Activated T-cell treated with anti-CD3 and anti-CD28 coated beads for 1 hour (primary cell): ENCODE measurements at places on chromosomes 7 and 10.

GRCh38 chr10:3261921-3262320 lies 89.3 kb upstream of the PITRM1 start:
- no peak for DNase-seq

- no peak for DNase-seq
Observed at GRCh38 chr7:154960063-154960790, 42.7 kb downstream of the PAXIP1 start.

- DNase-seq = no peak
Observed at GRCh38 chr10:75208181-75208580, 2.4 kb upstream of the VDAC2 start.

DNA sequence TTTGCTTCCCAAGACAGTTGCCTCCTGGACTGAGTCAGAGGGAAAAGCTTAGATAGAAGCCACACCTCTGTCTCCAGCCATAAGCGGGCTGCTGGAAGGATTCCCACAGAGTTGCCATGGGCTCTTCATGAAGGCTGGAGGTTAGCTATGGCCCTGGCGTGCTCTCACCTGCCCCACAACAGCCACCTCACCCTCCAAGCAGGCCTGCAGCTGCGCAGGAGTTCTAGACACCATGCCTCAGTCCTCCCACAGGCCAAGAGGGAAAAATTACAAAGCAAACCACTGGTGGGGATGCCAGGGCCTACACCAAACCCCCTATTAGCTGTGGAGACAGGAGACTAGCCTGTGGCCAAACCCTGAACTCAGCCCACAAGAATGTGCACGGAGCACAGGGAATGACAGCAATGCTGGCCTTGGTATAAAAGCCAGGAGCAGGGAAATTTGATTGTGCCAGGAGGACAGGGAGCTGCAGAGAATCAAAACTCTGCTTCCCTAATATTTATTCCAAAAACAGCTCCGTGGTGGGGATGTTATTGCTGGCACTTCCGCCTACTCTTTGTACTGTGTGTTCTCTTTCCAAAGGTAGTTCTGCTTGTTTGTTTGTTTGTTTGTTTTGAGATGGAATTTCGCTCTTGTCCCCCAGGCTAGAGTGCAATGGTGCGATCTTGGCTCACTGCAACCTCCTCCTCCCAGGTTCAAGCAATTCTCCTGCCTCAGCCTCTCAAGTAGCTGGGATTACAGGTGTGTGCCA lies 60.3 kb upstream of the STK17A start:
- DNase-seq = no peak

GRCh38 chr10:68301790-68302502 lies 29.9 kb upstream of the HNRNPH3 start:
- DNase-seq = no peak

DNA sequence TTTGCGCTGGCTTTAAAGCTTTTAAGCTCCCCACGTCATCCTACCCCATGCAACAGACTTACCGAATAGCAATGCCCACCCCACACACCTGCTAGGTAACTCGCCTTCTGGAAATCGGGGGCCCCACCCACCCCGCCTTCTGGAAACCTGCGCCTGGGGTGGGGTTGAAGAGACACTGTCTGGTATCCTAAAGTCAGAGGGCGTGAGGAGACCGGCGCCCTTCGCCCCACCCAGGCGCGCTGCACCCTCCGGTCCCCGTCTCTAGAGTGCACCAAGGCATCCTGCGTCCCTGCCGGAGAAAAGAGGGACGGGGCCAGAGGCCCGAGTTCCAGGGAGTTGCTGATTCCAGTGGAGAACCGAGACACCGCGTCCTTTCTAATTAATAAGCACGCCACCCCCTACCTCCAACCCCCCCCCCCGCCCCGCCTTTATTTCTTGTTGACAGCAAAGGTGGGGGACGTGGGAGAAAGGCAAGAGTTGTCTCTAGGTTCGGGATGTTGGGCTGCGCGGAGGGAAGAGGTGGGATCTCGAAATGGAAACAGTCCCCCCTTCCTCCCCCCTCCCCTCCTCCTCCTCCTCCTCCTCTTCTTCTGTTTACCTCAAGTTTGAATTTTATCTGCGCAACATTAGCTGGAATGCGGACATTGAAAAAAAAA lies 220.9 kb upstream of the MKLN1 start:
- peak; percentile 30 for DNase-seq

GRCh38 chr10:116699049-116699448 lies 43.3 kb downstream of the HSPA12A start:
- DNase-seq = no peak

DNA sequence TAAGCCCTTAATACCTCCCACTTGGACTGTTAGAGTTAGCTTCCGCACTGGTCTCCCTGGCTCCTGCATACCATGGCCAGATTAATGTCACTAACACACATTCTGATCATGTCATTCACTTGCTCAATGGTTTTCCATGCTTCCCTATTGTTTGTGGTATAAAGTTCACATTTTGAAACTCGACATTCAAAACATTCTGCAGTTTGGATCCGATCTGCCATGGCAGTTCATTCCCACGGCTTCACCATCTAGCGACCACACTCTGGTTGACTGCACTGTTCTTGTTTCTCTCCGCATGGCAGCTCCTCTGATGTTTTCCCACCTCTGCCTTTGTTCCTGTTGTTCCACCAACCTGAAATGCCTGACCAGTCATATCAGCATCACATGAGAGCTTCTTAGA lies 87.4 kb upstream of the WAC start:
- no peak for DNase-seq

- DNase-seq = no peak
Observed at GRCh38 chr7:15352421-15353206, 209.2 kb downstream of the AGMO start.

DNA sequence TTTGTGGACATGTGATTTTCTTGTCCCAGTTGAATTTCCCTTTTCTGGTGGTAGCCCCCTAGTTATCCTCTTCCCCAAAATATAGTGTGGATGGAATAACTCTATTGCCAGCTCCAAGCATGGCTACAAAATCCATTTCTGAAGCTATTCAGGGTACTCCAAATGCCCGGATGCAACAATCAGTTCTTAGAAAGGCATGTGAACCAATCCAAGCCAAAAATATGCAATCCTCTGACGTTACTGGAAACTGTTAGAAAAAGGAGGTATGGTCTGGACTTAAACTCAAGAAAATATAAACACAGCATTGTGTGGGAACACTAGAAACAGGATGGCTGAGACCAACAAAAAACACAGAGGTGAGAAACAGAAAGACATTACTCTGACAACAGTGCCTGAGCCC lies 347.0 kb downstream of the GPAM start:
- DNase-seq = no peak

GRCh38 chr7:40221836-40222235 lies 87.0 kb downstream of the SUGCT start:
- no peak for DNase-seq

GRCh38 chr7:140159497-140159896 lies 17.3 kb downstream of the KDM7A start:
- DNase-seq = no peak

- DNase-seq = no peak
Observed at GRCh38 chr7:120480472-120480871, 207.5 kb downstream of the KCND2 start.

DNA sequence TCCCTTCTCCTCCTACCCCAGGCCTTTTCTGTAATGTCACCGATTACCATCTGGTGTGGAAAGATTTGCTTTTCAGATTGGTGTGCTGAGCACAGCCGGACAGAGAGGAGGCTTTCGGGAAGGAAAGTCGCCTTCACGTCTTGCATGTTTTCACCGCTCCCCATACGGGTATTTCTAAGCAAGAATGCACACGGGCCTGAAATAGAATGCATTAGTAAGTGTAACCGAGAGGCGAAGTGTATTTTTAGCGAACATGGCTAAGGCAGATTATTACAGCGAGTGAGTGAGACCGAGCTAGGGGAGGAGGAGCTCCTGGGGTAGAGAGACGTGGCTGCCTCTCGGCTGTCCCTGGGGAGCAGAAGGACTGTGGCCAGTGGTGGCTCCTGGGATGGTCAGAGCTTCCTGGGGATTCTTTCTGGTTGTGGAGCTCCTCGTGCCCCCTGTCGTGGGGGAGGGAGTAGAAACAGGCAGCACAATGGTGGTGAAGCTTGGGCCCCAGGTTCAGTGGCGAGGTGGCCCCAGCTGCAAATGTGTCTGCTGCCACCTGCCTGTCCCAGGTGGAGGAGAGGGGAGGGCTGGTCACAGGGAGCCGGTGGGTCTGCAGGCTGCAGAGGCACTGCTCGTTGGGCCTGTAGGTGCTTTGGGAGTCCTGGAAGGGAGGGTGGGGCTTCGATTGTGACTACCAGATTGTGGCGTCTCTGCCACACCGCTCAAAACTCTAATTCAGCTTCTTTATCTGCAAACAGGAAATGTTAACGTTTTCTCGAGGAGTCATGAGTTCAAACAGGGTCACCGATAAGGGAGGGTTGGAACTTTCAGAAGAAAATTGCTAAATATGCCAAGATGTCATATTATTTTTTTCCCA lies 135.8 kb downstream of the CAMK1D start:
- peak; percentile 19 for DNase-seq

GRCh38 chr7:136857573-136857972 lies 10.9 kb upstream of the CHRM2 start:
- DNase-seq = no peak

DNA sequence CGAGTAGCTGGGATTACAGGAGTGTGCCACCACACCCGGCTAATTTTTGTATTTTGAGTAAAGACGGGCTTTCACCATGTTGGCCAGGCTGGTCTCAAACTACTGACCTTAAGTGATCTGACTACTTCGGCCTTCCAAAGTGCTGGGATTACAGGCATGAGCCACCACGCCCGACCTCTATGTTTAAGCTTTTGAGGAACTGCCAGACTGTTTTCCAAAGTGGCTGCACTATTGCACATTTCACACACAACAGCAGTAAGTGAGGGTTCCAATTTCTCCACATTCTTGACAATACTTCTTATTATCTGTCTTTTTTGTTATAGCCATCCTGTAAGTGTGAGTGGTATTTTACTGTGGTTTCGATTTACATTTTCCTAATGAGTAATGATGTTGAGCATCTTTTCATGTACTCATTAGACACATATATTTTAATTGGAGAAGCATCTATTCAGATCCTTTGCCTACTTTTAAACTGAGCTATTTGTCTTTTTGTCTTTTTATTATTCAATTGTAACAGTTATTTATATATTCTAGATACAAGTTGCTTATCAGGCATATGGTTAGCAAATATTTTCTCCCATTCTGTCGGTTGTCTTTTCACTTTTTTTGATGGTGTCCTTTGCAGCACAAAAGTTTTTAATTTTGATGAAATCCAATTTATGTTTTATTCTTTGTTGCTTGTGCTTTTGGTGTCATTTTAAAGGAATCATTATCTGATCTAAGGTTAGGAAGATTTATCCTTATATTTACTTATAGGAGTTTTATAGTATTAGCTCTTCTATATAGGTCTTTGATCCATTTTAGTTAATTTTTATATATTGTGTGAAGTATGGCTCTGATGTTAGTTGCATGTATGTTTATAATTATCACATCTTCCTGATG lies 12.8 kb upstream of the IRF5 start:
- DNase-seq = no peak

DNA sequence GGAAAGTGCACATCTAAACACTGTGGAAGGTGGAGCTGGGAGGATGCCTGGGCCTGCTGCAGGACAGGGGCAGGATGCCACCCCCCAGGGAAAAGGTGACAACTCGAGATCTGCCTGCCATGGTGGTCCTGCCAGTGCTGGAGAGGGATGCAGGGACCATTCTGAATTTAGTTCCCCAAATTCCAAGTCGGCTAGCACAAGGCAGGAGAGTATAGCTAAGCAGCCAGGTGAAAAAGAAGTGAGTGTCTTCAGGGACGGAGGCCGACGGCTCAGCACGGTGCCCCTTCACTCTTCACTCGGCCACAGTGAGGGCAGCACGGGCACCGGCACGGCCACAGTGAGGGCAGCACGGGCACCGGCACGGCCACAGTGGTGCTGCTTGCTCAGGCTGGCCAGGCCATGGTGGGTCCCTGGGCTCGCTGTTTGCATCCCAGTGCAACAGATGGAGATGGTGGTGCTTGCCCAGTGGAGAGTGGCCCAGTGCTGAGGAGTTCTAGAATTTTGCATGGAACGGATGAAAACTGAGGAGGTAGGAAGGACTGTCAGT lies 161.3 kb upstream of the SHH start:
- DNase-seq = no peak

DNA sequence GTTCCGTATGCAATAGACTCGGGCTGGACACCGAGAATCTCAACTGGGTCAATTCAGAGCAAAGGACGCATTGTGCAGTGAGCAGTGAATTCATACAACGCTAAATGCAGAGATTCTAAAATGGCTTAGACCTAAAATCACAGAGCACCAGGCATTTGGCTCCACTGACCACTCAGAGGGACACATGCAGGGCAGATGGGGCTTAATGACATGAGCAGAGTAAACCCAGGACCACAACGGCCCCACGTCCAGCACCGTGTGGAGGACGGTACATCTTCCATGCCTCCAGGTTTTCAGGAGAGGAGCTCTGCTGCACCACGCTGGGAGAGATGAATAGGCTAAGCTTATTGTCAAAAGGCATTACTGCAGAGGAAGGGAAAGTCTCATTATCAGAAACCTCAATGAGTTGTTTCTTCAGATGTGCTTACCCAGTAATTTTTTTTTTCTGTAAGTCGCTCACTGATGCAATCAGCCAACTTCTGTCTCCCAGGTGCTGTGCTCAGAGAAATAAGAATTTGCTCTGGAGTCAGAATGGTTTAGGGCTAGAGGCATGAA lies 555.0 kb downstream of the PTPRN2 start:
- DNase-seq = no peak

DNA sequence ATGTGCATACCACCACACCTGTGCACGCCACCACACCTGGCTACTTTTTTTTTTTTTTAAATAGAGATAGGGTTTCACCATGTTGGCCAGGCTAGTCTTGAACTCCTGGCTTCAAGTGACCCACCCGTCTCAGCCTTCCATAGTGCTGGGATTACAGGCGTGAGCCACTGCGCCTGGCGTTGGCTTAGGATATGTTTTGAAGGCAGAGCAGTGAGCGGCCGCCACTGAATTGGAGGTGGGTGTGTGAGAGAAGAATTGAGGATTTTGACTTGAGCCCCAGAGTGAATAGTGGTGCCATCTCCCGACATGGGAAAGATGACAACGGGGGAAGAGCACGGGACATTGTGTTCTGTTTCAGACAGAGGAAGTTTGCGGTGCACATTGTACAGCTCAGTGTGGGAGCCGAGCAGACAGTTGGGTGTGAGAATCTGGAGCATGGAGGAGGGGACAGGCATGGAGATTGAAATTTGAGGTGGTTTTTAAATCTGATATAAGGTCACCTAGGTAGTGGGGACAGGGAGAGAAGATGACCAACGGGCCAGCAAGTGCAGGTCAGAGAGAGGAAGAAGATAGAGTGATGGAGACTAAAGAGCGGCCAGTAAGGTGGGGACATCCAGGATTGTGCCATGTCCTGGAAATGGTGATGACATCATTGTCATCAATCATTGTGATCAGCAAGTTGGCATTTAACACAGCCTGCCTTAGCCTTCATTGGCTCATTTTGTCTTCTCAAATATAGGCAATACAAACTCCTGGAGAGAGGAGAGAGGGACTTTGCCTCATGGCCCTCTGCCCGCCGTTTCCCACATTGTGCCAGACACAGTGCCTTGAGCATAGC lies 35.8 kb downstream of the VWA2 start:
- DNase-seq = no peak
